Common myeloid progenitor, CD34-positive (primary cell): ENCODE measurements at places on chromosomes 1 and 21.

GRCh38 chr1:36124404-36125128 lies 456 bp downstream of the COL8A2 start:
- DNase-seq = no peak

DNA sequence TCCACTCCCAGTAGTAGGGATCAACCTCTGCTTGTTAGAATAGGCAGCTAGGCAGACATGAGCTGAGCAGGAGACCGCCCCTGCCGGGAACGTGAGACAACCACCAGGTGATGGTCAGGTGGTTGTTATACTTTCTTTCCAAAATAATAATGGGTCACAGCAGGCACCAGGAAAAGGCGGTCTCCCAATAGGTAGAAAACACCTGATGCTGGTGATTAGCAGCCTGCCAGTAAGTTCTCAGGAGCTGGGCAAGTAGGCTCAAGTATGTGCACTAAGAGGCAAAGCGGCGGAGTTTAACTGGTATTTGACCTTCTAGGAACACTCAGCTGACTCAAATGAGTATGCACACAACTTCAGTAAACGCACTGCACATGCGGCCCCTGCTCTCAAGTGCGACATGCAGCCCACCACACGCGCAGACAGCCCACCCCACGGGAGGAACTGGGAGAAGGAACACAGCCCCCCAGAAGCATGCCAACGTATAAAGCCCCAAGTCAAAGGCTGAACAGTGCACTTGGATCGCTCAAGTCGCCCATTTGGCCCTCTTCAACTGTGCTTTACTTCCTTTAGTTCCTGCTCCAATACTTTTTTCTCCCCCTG lies 80.0 kb downstream of the DESI2 start:
- DNase-seq = no peak

- no peak for DNase-seq
Observed at GRCh38 chr1:48920851-48921250, 144.2 kb upstream of the BEND5 start.

DNA sequence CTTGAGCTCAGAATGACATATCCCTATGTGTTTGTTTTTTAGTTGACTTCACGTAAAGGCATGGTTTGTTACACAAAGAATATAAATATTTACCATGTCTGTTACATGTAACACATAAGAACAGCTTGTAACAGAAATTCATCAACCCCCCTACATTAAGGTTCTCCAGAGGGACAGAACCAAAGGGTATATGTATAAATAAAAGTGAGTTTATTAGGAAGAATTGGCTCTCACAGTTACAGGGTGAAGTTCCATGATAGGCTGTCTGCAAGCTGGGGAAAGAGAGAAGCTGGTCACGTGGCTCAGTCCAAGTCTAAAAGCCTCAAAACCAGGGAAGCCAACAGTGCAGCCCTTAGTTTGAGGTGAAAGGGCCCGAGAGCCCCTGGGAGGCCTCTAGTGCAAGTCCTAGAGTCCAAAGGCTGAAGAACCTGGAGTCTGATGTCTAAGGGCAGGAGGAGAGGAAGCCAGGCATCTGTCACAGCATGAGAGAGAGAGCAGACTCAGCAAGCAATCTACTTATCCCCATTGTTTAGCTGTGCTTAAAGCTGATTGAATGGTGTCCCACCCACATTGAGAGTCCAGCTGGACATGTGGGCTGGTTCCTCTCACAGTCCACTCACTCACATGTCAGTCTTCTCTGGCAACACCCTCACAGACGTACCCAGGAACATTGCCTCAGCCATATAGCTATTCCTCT lies 15.8 kb downstream of the THRAP3 start:
- no peak for DNase-seq

GRCh38 chr1:1157914-1158710 lies 15.6 kb upstream of the TTLL10 start:
- DNase-seq = peak; percentile 50

DNA sequence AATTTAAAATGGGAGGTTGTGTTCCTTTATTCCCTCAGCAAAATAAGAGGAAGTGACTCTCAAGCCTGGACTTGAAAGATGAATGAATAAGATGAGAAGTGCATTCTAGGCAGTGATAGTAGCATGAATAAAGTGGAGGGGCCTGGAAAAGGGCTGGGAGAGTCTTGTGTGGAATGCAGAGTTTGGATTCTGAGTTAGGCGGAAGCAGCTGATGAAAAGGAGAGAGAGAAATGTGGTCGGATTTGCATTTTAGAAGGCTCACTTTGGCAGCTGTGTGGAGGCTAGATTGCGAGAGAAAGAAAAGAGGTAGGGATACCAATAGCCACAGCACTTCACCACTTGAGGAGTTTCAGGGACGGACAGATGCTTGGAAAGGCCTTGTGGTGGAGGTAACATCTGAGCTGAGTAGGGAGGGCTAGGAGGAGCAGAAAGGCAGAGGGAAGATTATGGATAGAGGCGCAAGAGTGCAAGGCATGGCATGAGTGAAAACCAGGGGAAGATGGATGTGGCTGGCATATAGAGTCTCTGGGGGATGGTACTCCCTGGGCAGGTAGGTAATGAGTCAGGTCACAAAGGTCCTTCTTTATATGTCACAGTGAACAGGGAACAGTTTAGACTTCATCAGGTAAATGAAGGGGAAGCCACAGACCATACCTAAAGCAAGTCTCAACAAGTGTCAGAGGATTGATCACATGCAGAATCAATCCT lies 59.6 kb downstream of the ST3GAL3 start:
- no peak for DNase-seq

DNA sequence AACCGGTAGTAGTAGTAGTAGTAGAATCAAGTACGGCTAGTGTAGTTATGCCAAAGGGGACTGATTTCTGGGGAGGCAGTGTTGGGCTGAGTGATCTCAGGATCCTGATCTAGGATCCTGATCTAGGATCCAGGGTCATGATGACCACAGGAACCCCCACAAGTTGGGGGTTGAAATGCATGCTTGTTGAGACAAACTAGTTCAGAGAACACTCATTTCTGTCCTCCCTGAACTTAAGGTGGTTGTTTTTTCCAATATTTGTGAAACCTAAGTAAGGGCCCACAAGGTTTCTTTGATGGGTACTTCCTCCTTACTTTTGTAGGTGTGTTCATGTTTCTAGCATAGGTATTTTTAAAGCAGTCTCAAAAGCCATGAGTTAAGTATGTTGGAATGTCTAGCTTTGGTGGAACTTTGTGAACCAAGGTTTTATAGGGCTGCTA lies 33.9 kb upstream of the PDC start:
- no peak for DNase-seq

DNA sequence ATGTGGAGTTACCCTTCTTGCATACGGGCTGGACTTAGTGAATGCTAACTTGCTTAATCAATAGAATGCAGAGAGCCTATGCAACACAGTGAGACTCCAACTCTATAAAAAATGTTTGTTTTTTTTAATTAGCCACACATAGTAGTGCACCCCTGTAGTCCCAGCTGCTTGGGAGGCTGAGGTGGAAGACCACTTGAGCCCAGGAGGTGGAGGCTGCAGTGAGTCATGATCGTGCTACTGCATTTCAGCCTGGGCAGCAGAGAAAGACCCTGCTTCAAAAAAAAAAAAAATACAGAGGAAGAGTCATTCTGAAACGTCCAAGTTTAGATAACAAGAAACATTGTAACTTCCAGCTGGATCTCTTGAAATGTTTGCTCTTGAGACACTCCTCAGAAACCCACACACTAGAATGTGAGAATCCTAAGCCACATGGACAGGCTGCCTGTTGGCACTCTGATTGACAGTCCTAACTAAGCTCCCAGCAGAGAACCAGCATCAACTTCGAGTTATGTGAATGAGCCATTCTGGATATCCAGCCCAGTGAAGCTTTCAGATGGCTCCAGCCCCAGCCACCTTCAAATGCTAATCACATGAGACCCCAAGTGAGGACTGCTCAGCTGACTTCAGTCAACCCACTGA lies 20.0 kb upstream of the CAP1 start:
- DNase-seq = no peak

DNA sequence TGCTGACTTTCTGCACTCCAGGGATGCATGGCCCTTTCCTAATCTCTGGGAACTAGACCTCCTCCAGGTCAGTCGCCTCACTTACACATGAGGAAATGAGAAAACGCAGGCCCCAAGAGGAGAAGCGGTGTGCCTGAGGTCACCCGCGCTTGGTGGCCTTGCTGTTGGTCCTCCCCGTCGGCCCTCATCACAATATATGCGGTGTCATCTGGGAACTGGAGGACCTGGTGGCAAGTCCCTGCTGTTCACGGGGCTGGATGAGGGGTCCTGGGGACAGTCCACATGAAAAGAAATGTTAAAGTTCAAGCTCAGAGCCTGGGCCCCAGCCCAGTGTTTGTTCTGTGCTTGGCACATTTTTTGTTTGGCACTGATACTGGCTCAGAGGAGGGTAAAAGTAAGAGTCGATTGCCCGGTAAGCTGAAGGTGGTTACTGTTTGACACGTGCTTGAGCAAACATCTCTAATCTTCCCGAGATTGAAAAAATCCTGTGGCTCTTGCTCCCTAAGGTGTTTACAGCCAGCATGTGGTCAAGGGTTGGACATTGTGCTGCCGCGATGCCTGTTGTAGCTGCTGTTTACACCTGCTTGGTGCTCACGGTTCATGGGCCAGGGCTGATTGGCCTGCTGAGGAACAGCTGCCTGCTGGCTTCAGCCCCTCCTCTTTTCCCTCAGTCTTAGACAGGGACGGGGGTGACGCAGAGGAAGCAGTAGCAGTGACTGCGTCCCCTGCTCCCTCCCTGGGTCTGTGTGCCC lies 5.2 kb downstream of the COQ8A start:
- no peak for DNase-seq

DNA sequence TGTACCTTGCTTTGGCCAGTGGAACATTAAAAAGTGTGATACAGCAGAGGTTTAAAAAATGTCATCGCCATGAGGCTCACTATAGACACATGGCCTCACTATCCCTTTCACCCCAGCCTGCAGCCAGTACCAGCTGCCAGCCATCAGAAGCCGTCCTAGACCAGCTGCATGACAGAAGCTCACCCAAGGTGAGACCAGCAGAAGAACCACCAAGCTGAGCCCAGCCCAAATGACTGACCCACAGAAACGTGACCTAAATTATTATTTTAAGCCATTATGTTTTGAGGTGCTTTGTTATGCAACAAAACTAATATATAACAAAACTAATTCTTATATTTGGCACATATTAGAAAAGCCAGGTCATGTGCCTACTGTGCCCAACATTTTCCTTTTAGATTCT lies 91.1 kb downstream of the KCNN3 start:
- DNase-seq = no peak
